Natural killer cell treated with Interleukin-12 subunit alpha and Interleukin-12 subunit beta and Interleukin-15 and Interleukin-18, amount 100 ng/mL, for 72 hours (primary cell): ENCODE measurements at places on chromosomes 16 and 17. TPM values are rescaled to one million over a fixed set of nuclear protein-coding genes. Genes with fewer than 3 reads are reported as not detected.

GRCh38 chr16:25093208-25094061, 18.1 kb upstream of the LCMT1 start:
- H3K27me3 ChIP-seq: no peaks in the 10 kb centered on the region
- DNase-seq: no peak
- H3K27ac ChIP-seq: peak overlapping the region; percentile 64
- peaks cover 18% of the 10 kb centered on the region for H3K4me1 ChIP-seq
- H3K4me3 ChIP-seq: peak overlapping the region; percentile 43
- no peaks in the 10 kb centered on the region for H3K36me3 ChIP-seq

GRCh38 chr17:77489893-77490255, 349.1 kb downstream of the SEC14L1 start:
- DNase-seq: peak; percentile 28
- no peaks in the 10 kb centered on the region for H3K36me3 ChIP-seq
- no peak overlapping the region for H3K4me3 ChIP-seq
- H3K27ac ChIP-seq: no peak overlapping the region
- no peaks in the 10 kb centered on the region for H3K27me3 ChIP-seq
- H3K4me1 ChIP-seq: peaks cover 6% of the 10 kb centered on the region

The ASPA gene
- not detected for total RNA-seq

DNA sequence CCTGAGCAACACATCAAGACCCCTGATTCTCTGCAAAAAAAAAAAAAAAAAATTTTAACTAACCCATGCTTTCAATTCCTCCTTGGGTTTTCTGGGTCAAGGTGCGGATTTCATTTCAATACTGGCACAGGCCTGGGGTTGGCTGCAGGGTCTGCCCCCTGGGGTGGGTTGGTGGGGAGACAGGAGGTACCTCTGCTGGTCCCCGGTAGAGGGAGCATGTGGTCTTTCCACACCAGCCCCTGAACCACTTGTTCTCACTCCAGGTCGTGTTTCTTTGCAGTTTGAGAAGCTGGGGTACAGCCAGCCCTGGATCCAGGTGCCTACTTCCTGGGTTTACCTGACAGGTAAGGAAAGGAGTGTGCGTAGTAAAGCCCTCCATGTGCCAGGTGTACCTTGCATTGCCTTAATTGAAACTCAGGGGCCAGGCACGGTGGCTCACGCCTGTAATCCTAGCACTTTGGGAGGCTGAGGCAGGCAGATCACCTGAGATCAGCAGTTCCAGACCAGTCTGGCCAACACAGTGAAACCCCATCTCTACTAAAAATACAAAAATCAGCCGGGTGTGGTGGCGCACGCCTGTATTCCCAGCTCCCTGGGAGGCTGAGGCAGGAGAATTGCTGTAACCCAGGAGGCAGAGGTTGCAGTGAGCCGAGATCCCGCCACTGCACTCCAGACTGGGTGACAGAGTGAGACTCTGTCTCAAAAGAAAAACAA, 21.8 kb downstream of the SDR42E2 start:
- no peak overlapping the region for H3K27ac ChIP-seq
- DNase-seq: no peak
- H3K27me3 ChIP-seq: no peaks in the 10 kb centered on the region
- peaks cover 8% of the 10 kb centered on the region for H3K4me1 ChIP-seq

GRCh38 chr17:10699856-10700255, 2.5 kb downstream of the ADPRM start:
- peaks cover 30% of the 10 kb centered on the region for H3K4me1 ChIP-seq
- peak overlapping the region; percentile 9 for H3K27ac ChIP-seq
- DNase-seq: no peak
- H3K4me3 ChIP-seq: peak overlapping the region; percentile 31
- H3K36me3 ChIP-seq: peaks cover 5% of the 10 kb centered on the region
- no peaks in the 10 kb centered on the region for H3K27me3 ChIP-seq
